Posterior vena cava (tissue), 2 donors: ENCODE measurements at places on chromosomes 6 and 20. TPM values are rescaled to one million over a fixed set of nuclear protein-coding genes. Genes with fewer than 3 reads are reported as not detected.

- peak; percentile 56 for DNase-seq
These were observed 118.8 kb upstream of the AFDN start for GRCh38 chr6:167707686-167708500.

DNA sequence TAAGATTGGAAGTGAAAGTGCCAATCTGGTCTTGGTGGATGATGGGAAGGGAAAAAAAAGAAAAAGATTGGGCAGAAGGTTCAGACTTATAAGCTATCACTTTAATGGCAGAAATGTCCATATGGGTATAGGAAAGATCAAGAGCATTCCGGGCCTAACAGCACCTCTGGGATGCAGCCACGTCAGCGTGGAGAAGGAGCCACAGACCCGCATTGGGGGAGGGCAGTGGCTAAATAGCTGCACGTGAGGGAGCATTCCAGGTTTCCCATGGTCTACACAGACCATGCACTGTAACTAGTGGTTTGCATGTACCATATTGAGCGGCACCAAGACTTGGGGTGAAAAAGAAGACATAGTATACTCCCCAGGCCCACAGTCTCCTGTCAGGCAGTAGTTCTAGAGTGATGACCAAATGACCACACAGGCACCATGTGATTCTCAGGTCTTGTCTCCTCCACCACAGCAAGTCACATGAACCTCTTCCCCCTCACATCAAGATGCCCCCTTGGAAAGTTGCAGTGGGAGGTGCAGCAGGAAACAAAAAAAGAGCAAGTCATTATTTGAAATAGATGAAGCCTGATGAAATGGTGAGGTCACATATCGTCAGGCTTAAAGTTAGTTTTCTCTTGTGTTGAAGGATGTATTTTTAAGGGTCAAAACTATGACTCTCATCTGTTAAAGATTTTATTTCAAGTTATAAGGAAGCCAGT lies 94.4 kb upstream of the TNFAIP3 start:
- no peak for DNase-seq

GRCh38 chr20:50727792-50728485 lies 3.4 kb upstream of the PARD6B start:
- DNase-seq, result peak; percentile 20

DNA sequence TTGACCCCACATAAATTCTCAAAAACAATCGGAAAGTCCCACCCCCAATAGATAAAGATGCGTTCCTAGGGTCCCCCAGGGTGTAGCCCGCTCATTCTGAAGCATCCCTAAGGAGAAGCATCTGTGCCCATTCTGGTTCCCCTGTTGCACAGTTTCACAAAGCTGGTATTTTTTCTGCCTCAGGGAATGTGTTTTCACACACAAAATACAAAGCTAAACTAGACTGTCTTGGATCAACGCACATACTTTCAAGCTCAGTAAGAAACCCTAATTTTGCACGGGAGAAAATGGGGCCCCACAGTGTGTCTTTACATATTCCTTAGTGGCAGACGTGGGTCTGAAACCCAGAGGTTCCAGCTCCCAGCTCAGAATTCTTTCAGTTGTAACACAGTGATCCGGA lies 6.1 kb downstream of the FOXQ1 start:
- DNase-seq, result no peak

DNA sequence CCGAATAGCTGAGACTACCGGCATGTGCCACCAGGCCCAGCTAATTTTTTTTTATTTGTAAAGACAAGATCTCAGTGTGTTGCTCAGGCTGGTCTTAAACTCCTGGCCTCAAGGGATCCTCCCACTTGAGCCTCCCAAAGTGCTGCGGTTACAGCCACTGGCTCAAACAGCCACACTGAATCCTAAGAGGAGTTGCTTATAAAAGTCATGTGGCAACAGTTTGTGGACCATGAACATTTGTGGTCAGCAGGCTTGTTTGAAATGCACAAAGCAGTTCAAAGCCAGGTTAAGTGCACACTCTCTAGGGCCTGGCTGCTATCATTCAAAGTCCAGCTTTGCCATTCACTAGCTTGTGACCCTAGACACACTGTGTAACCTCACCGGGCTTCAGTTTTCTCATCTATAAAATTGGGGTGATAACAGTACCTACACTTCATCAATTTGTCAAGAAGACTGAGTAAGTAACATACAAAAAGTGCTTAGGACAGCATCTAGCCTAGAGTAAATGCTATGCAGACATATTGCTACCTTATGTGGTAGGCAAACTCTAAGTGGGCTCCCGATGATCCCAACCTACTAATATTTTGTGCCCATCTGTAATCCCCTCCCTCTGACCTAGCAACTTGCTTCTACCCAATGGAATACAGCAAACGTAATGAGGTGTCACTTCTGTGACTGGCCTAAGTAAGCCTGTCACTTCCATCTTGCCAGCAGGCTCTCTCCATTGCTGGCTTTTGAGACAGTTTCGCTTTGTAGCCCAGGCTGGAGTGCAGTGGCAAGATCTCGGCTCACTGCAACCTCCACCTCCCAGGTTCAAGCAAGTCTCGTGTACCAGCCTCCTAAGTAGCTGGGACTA lies 122.9 kb downstream of the ZMYND8 start:
- no peak for DNase-seq

- DNase-seq, result no peak
These were observed 172.0 kb downstream of the SCP2D1 start for GRCh38 chr20:18985551-18985950.

DNA sequence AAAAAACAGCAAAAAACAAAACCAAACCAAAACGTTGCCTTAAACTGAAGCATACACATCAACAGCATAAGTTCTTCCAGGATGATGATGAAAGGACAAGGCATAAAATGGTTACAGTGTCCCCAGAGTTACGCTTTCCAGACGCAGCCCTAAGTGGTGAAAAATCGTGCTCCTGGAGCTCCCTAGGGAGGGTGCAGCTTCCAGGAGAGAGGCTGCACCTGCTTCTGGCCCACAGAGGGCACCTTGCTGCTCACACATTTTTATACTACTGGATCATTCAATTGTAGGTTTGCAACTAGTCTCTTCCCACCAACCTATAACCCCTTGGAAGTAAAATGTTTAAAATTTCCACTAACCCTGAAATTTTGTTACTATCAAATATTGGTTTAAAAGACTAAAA lies 115.0 kb downstream of the PRKN start:
- no peak for DNase-seq

DNA sequence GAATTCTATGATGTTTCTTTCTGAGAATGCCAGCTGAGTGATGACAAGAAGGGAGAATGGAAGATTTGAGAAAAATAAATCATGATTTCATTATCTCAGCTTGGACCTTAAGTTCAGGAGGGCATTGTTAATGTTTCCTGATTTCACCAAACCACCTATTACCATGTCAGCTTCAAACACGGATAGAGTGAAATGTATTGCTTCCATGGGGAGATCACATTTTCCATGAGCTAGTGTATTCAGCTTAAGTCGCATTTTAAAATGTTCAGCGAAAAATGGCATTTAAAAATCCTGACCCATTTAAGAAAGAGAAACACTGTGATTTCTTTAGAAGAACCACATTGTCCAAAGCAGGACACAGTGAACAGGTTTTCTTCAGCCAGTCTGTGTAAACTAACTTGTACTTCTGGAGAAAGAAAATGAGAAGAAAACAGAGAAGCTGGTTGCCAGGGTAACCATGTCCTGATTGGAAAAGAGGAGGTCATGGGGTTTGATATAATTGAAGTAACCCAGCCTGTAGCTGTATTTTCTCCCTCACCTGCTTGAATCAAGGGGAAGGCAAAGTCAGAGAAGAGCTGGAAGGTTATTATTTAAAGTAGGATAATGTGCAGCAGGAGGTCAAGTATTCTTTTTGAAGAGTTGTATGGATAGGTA lies 684.1 kb upstream of the NRSN1 start:
- DNase-seq, result no peak

DNA sequence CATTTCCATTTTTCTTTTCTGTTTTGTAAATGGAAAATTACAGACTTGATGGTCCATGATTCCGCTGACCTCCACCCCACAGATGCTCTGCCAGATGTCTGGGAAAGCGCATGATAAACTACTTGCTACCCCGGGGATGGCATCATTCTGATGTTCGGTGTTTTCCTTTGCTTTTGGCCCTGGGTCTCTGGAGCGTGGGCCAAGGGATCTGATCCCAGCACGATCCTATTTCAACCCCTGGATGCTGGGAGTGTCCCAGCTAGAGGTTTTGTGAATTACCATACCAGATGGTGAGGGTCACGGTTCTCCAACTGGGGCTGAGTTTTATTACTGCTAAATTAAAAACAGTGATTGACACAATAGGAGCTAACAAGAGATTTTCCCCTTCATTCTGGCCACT lies 25.2 kb upstream of the MYLIP start:
- no peak for DNase-seq

Gene SIRPA
- total RNA-seq, result 42.1 TPM
